ENCODE measurements at places on chromosomes 3 and 15. TPM values are rescaled to one million over a fixed set of nuclear protein-coding genes. Genes with fewer than 3 reads are reported as not detected.

C3orf85 gene
- not detected for total RNA-seq

GOLGA8T gene
- total RNA-seq: 1.4 TPM

A4GNT gene
- total RNA-seq: not detected

DNA sequence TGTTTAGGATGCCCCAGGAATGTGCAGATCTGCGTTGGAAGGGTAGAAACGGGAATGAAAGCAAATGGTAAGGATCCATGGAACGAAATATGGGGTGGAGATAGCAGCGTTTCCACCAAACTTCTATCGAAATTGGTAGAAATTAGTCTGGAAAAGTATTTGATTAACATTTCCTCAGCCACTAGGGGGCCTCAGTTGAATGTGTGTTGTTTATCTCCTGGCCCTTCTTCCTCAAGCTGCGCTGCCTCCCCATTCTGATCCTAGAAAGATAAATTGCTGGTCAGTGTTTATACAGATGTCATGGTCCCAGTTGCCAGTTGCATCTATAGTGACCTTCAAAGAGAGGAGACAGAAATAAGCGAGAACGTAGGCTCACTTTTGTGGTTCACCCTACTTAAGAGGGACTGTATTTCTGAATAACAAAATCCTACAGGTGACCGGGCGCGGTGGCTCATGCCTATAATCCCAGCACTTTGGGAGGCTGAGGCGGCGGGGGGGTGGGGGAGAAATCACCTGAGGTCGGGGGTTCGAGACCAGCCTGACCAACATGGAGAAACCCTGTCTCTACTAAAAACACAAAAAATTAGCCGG is 457.1 kb downstream of the SQOR start:
- no peak for DNase-seq

MAGI1 gene
- 27.7 TPM for total RNA-seq

- peak; percentile 32 for DNase-seq
Observed at GRCh38 chr15:63870487-63871209, 36.9 kb upstream of the HERC1 start.

ZNF385D gene
- 7.4 TPM for total RNA-seq

DNA sequence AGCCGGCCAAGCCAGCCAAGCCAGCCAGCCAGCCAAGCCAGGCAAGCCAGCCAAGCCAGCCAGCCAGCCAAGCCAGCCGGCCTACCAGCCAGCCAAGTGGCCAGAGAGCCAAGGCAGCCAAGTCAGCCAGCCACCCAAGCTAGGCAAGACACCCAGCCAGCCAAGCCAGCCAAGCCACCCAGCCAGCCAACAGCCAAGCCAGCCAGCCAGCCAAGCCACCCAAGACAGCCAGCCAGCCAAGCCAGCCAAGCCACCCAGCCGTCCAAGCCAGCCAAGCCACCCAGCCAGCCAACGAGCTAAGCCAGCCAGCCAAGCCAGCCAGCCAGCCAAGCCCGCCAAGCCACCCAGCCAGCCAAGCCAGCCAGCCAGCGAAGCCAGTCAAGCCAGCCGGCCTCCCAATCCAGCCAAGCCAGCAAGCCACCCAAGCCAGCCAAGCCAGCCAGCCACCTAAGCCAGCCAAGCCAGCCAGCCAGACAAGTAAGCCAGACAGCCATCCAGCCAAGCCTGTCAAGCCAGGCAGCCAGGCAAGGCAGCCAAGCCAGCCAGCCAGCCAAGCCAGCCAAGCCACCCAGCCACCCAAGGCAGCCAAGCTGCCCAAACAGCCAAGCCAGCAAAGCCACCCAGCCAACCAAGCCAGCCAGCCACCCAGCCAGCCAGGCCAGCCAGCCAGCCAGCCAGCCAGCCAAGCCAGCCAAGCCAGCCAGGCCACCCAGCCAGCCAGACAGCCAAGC is 200.5 kb downstream of the GOLGA6L6 start:
- DNase-seq: peak; percentile 80

GRCh38 chr3:4533489-4534443 is 40.6 kb downstream of the ITPR1 start:
- peak; percentile 58 for DNase-seq

DNAH12 gene
- total RNA-seq: not detected

MST1R gene
- total RNA-seq: 1.8 TPM

- no peak for DNase-seq
Observed at GRCh38 chr3:177337541-177338331, 140.5 kb upstream of the TBL1XR1 start.

FBXW12 gene
- total RNA-seq: not detected

GRCh38 chr15:70562906-70563305 is 200.5 kb downstream of the UACA start:
- DNase-seq: no peak

DNA sequence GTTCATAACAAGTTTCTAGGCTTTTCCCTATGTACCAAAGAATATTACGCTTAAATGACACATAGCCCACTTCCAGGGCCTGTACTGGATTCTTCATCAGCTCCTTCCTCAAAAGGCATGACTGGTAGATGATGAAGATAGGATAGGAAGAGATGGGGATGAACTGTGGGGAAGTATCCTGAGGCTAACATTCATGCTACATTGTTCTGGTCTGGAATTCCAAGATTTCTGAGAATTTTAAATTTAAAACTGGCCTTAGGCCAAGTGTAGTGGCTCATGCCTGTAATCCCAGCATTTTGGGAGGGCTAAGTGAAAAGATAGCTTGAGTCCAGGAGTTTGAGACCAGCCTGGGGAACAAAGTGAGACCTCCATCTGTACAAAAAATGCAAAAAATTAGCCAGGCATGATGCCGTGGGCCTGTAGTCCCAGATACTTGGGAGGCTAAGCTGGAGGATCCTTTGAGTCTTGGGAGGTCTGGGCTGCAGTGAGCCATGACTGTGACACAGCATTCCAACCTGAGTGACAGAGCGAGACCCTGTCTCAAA is 160.1 kb upstream of the PLAAT1 start:
- DNase-seq: no peak

DNA sequence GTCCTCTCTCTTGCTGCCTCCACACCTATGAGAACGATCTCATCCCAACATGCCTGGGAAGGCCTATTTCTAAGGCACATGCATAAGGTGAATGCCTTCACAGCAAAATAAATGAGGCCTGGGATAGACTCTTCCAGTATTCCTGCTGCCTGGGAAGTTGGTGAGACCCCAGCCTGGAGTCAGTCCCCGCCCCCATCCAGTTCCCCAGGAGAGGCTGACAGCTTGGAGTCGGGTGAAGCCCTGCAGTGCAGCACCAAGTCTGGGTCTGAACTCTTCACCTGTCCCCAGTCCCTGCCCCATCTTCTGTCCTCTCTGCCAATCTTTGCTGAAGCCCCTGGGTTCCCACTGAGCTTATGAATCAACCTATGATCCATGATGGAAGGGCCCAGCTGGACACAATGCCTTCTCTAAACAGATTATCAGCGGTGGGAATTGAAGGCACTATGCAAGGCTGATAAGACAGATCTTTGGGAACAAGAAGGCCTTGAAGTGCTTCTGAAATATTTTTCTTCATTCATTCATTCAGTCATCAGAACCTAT is 10.2 kb upstream of the APBA2 start:
- DNase-seq: no peak

GRCh38 chr3:185308126-185308754 is 54.4 kb upstream of the EHHADH start:
- DNase-seq: no peak

- no peak for DNase-seq
Observed at GRCh38 chr3:154783521-154783931, 296.6 kb upstream of the MME start.

DNA sequence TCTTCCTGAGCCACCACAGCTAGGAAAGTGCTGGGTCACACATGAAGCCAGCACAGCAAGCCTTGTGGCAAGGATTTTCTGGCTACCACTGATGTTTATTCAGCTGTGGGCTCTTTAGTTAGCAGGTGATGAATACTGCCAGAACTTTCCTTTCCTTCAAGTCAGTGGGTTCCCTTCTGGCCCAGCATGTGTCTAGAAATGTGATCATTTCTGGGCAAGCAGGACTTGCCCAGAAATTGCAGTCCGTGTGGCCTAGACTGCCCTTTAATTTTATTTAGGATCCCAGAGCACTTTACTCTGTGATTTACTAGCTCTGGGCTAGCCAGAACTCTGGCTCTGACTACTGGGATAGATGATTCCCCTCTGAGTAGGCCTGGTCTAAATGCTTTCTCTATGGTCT is 397.5 kb downstream of the ZIC4 start:
- no peak for DNase-seq

DNA sequence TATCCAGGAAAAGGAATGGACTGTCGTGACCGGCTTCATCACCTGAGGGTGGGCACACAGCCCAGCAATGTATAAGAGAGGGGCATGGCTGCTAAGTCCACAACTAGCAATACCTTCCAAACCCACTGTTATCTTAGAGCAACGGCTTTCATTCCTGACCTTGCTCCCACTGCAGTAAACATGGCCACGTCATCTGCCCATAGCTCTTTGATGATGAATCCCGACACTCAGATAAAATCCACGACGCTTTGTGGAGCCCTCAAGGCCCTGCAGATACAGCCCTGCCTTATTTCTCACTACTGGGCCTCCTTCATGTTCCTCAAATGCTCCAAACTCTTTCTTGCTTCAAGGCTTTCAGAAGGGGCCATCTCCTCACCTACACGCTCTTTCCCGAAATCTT is 114.0 kb downstream of the ADAMTS17 start:
- DNase-seq: no peak

CACNA1D gene
- total RNA-seq: 2.4 TPM

ZIC4 gene
- not detected for total RNA-seq

CSPG5 gene
- total RNA-seq: 0.60 TPM

IL1RAP gene
- 7.1 TPM for total RNA-seq

GRCh38 chr3:60269377-60269776 is 981.9 kb downstream of the FHIT start:
- no peak for DNase-seq

RMDN3 gene
- 20.7 TPM for total RNA-seq

- DNase-seq: no peak
Observed at GRCh38 chr15:48520376-48521155, 124.9 kb downstream of the FBN1 start.

DNA sequence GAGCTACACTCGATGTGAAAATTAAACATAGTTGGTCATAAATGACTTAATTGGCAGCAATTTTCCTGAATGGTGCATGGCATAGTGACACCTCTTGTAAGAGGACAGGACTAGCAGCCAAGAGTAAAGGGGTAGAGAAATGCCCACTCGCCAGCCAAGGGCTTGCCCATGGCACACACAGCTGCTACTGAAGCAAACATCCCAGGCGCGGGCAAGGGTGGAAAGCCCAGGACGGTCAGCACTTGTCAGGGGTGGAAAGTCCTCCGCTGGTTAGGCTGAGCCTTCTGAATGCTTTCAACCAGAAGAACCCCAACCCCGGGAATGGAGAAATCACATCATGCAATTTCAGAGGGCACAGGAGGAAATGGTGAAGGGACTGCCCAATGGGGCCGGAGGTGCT is 31.6 kb downstream of the BDH1 start:
- DNase-seq: no peak

DNAJB11 gene
- 43.6 TPM for total RNA-seq

THBS1 gene
- 43.9 TPM for total RNA-seq

DNA sequence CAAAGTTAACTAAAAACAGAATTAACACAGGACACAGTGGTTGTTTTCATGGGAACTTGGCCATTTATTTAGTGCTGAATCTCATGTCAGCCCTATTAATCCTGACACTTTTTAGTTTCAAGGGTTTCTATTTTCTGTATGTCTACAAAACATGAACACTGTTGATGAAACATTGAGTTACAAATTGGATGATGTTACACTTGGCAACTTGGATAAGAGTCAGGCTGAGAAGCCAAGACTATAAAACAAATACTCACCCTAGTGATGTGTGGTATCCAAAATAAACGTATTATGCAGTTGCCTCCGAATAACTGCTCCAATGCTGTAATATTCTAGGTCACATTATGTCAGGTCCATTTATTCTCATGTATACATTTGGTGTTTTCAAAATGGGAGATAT is 349.6 kb downstream of the ZIC1 start:
- no peak for DNase-seq

- DNase-seq: no peak
Observed at GRCh38 chr3:127644641-127645370, 15.8 kb downstream of the PODXL2 start.

ARHGEF26 gene
- total RNA-seq: 5.2 TPM

DNA sequence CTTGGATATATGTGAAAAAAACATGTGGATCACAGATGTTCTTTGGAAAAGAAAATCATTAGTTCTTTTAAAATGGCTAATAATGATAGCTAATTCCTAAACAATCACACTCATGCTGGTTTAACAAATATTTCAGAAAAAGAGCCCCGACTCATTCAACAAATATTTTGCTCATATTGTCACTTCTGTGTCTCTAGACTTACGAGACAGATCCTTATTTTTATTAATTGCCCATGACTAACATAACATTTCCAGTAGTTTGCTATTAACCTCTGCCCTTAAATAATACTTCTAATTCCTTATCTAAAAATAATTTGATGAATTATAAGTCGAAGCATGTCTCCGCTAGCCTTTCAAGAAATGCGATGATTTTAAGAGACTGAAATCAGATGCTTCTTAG is 70.4 kb downstream of the SATB1 start:
- no peak for DNase-seq

- DNase-seq: no peak
Observed at GRCh38 chr3:63976872-63977200, 46.5 kb downstream of the PSMD6 start.

MYZAP gene
- total RNA-seq: 452 TPM

CEMIP gene
- total RNA-seq: 1.6 TPM

DNA sequence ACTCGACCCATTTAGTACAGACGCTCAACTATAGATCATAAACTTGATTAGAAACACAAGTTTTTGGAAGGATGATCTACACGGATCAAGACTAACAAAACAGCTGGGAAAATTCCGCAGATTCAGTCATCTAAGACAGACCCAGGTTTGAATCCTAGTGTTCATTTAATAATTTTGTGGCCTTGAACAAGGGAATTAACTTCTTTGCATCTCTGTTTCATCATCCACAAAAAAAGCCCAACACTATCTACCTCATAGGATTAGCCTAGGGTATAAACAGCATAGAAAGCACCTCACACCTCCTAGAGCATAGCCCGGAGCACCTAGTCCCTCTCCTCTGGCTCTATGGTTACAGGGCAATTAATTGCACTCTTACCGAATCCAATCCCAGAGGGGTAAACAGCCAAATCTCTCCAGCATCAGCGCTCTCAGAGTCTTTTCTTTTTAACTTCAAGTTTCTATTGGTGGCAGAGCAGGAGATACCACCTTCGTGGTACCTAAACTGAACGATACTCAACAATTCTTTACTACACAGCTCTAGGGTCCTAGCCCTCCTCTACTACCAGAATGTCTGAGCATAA is 3.5 kb downstream of the TBL1XR1 start:
- DNase-seq: no peak

SEMA3B gene
- total RNA-seq: 32.6 TPM
